ENCODE measurements at places on chromosomes 11 and 22. TPM values are rescaled to one million over a fixed set of nuclear protein-coding genes. Genes with fewer than 3 reads are reported as not detected.

GRCh38 chr22:46735747-46736608 lies 2.1 kb downstream of the CERK start:
- DNase-seq, result no peak

GRCh38 chr11:39102236-39102635 lies 2357.2 kb downstream of the LRRC4C start:
- DNase-seq, result no peak

GRCh38 chr11:104881117-104881794 lies 17.0 kb downstream of the CASP12 start:
- no peak for DNase-seq

DNA sequence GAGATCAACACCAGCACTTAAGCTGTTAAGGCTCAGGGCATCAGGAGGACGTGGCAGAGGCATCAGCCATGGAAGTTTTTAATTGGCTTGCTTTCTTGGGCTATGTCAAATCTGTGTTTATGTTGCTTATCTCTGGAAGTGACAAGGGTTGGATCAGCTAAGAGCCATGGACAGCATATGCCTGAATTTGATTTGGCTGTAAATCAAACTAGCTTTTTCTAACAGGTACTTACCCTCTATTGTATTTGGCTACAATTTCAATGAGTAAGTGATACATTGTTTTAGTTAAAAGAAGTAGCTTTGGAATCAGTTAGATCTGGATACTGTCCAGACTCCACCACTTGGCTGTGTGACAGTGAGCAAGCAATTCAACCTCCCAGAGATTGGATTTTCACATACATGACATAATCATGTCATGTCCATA lies 936.6 kb downstream of the OPCML start:
- DNase-seq, result peak; percentile 26

Gene PARVG
- total RNA-seq, result 23.3 TPM

- DNase-seq, result no peak
These were observed 16.3 kb downstream of the LDHAL6A start for GRCh38 chr11:18471995-18472394.

Data from mucosa of gallbladder (tissue), 1 donor.